ENCODE measurements at places on chromosomes 12 and 14. TPM values are rescaled to one million over a fixed set of nuclear protein-coding genes. Genes with fewer than 3 reads are reported as not detected.

DNA sequence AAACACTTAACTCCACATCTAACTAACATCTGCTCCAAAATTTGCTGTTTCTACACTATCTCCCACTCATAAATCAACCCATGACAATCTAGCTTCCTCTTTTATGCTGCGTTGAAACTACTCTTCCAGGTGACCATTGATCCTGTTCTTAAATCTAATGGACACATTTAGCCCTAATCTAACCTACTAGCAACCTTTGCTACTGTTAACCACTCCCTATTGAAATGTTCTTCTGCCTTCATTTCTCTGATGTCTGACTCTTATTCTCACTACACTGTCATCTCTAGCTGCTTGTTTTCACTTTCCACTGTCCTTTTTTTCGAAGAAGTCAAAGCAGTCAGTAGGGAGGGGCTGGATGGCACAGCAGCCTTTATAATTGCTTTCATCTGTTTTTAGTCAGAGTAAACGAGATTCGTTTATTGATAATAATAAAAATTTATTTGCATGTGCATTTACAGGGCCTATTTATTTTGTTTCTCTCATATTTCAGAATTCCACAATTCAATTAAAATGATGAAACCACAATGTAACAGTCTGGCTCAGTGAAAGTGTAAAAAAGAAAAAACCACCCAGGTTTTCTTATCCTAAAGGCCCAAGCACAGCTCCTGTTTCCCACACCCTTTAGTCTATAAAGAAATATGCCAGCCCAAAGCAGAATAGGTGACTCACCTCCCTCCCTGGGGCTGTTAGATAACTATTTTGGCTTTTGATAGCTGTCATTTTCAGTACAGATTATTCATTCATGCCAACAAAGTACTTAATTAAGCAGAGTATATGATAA is 44.9 kb downstream of the ATP2B1 start:
- no peak for DNase-seq

- no peak for DNase-seq
Measured at GRCh38 chr14:75231320-75231719, 47.3 kb upstream of the FOS start.

DNA sequence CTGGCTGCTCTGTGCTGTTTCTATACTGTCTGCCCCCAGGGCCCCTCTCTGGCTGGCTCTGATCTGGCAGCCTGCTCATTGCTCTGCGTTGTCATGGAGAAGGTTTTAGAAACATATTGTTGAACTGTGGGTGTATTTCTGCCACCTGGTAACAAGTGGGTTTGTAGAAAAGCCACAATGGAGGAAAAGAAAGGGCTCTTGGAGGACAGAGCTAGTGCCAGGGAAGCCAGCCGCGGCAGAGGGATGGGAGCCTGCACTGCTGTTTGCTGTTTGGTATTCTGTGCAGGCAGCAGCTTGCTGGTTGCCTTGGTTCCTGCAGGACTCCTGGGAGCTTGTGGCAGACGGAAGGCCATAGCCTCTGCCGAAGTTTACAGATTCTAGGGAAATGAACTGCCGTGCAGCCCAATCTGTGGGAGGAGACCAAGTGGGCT is 15.1 kb downstream of the CCDC177 start:
- DNase-seq: no peak

DNA sequence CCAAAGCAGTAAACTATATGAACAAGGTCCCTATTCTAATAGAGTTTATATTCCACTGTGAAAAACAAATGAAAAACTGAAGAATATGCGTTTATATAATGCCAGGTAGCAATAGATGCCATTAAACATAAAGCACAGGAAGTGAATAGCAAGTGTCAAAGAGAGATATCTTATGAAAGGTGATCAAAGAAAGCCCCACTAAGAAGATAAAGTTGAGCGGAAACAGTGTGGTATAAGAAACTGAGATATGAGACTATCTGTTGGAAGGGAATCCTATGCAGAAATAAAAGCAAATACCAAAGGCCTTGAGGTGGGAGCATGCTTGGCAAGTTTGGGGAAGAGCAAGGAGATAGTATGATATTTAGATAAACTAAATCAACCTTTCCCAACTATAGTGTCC is 123.1 kb upstream of the FAR2 start:
- DNase-seq: no peak

- peak; percentile 73 for DNase-seq
Measured at GRCh38 chr12:7374423-7375144, 69.4 kb downstream of the CD163L1 start.

- no peak for DNase-seq
Measured at GRCh38 chr12:13088496-13088895, 15.0 kb downstream of the GSG1 start.

DNA sequence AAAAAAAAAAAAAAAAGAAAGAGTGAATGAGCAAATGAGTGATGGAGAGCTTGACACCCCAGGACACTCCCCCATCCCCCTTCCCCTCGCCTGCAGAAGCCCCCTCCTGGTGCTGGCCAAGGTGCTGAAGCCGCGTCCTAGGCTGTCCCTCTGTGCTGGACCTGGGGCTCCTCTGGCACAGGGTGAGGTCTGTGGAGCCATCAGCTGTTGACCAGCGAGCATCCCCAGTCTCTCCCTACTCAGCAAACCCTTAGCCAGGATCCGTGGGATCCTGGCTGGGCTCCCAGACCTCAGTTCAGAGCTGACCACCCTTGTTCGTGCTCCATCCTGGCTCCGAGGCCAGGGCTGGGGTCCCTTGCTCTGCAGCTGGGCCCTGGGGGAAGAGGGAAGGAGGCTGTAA is 5.4 kb upstream of the KIF26A start:
- DNase-seq: peak; percentile 55

DNA sequence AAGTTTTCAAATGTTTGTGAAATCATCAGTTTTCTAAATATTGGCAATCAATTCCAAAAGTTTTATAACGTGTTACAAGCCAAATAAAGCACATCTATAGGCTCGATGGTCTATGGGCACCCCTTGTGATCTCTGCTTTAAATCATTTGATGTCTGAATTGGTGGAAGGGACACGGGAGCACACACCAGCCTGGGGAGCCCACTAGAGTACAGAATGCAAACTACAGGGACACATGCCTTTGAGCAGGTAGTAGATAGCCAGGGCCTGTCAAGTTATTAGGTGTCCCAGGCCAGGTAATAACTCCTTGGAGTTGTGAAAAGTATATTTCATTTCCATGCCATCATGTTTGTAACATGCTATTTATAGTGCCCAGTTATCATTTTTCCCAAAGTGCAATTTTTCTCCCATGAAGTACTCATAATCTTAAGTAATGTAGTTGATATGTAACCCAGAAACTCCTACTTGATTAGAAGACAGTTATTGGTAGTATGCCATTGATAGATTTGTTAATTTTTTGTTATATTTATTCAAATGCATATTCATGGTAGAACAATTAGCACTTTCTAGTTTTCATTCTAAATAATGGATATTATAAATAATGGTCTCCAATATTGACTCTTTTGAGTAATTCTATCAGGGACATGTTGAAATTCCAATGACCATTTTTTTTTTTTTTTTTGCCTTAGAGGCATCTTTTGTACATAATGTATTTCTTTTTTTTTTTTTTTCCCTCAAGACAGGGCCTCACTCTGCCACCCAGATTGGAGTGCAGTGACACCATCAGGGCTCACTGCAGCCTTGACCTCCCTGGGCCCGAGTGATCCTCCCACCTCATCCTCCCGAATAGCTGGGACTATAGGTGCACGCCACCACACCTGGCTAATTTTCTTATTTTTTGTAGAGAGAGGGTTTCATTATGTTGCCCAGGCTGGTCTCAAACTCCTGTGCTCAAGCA is 96.9 kb upstream of the FGD4 start:
- no peak for DNase-seq

- DNase-seq: no peak
Measured at GRCh38 chr14:39395555-39396254, 36.5 kb downstream of the FBXO33 start.

DNA sequence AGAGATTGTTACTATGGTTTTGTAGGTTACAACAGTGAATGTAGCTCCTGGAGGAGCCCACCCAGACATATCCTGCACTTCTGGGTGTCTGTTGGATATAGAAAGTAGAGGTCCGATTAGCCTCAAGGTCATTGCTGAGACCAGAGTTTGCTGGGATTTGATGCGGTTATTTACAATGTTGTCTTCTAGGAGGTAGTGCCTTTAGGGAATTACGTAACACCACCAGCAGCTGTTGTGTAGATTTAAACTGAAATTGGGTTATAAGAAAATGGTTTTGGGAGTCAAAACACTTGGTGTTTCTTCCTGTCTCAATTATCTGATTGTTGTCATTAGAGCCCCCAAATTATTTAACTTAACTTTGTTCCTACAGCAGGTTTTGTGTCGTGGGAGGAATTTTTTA is 225.3 kb upstream of the PELI2 start:
- no peak for DNase-seq

DNA sequence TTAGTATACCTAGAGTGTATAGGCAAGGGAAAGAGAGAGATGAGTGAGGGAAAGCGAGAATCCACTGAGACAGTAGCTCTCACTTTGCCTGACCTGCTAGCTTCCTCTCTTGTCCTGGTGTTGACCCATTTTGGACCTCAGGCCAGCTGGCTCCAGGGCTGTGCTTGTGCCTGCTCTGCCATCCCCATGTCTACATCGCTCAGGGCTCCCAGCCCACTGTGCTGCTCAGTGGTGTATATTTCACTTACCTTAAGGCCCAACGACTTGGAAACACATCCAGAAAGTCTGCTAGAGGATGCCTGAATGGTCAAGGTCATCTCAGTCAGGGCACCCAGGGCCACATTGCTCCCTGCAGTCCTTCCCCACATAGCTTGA is 964 bp upstream of the SERPINA4 start:
- DNase-seq: no peak

GRCh38 chr12:25992026-25992782 is 33.7 kb downstream of the RASSF8 start:
- DNase-seq: no peak

DNA sequence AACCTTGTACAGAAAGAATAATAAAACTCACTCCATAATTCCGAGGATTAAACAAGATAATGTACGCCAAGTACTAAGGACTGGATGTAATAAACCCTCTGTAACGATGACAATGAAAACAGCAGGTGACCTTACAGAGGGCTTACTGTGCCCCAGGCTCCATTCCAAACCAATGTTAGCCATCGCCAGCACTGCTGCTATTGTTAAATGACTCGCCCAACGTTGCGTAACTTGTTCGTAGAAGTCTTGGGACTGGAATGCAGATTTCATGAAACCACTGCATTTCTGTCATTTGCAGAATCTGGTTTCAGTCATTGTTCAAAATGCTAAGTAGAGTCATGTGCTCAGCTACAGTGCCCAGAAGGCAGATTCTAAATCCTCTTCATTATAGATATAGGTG is 728 bp upstream of the STON2 start:
- no peak for DNase-seq

DNA sequence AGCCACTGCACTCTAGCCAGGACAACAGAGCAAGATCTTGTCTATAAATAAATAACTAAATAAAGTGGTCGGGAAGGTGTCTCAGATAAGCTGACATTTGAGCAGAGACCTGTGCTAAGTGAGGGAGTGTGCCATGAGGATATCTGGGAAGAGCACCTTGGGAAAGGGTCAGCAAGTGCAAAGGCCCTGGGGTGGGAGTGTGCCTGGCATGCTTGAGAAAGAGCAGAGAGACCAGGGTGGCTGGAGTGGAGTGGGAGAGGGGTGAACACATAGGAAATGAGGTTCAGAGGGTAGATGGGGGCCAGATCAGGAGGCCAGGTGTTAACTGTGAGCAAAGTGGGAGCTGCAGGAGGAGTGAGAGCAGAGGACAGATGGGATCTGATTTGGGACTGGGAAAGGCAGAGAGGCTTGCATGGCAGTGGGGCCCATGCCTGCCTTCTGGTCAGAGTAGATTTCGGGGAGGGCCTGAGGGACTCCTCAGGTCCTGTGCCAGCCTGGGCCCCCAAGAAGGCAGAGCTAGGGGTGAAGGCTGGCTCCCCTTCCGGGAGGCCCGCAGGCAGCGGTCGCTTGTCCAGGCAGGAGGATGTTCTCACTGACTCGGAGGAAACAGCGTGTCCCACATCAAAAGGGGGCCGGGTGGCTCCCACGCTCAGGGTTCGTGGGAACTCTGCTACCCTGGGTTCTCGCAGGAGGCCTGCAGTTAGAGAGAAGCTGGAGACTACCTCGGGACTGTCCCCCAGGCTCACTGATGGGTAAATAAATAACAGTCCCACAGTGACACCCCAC is 32.6 kb downstream of the DTX1 start:
- DNase-seq: no peak

GRCh38 chr12:2306735-2307134 is 253.9 kb downstream of the CACNA1C start:
- DNase-seq: no peak

DNA sequence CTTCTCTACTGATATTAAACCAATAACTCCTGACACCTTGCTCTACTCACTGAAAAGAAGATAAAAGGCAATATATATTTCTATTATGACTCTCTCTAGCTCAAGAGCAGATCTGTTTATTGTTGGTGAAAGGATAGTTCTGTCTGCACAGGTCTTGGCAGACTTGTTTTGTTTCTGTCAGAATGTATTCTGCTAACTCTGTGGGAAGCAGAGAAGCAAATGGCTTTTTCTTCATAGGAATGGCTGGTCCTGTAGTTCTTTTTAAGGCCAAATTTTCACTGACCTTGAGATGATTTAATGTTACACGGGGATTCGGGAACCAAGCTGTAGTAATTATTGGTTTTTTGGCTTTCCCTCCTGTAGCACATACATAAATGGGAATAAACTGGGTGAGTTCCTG is 512.1 kb downstream of the DIO2 start:
- DNase-seq: no peak

DNA sequence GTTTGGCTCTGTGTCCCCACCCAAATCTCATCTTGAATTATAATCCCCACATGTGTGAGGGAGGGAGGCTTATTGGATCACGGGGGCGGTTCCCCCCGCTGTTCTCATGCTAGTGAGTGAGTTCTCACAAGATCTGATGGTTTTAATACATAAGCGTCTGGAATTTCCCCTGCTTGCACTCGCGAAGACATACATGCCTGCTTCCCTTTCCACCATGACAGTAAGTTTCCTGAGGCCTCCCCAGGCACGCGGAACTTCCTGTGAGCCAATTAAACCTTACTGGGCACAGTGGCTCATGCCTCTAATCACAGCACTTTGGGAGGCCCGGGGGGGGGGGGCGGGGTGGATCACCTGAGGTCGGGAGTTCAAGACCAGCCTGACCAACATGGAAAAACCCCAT is 60.8 kb downstream of the R3HDM2 start:
- DNase-seq: no peak

GRCh38 chr14:68535404-68536017 is 257.4 kb downstream of the ZFP36L1 start:
- no peak for DNase-seq

DNA sequence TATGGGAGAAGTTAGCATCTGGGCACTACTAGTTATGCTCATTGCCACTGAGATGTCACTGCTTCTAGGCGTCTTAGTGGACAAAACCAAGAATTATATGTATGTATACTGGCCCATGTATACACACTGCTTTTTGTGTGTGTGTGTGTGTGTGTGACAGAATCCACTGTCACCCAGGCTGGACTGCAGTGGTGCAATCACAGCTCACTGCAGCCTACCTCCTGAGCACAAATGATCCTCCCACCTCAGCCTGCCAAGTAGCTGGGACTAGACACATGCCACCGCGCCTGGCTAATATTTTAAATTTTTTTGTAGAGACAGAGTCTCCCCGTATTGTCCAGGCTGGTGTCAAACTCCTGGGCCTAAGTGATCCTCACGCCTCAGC is 25.2 kb downstream of the LIMA1 start:
- no peak for DNase-seq

The BMAL2 gene
- 12.0 TPM for total RNA-seq

The KRT2 gene
- total RNA-seq: not detected

The MGP gene
- 215 TPM for total RNA-seq

The CISTR gene
- not detected for total RNA-seq

The INHBC gene
- not detected for total RNA-seq

The ITGA7 gene
- 5.6 TPM for total RNA-seq

The LLPH gene
- 27.2 TPM for total RNA-seq

The OAS1 gene
- not detected for total RNA-seq

The FGF23 gene
- total RNA-seq: not detected

The PPP1R1A gene
- not detected for total RNA-seq

The FAM186B gene
- 0.27 TPM for total RNA-seq
